ENCODE measurements at places on chromosomes 12 and 14.

GRCh38 chr12:121530600-121531355 lies 50.0 kb downstream of the KDM2B start:
- DNase-seq = peak; percentile 72

GRCh38 chr14:38442208-38442607 lies 186.3 kb upstream of the CLEC14A start:
- peak; percentile 88 for DNase-seq

- no peak for DNase-seq
Measured at GRCh38 chr14:34691206-34691605, 23.2 kb downstream of the CFL2 start.

GRCh38 chr14:88311780-88312179 lies 11.3 kb downstream of the KCNK10 start:
- no peak for DNase-seq

DNA sequence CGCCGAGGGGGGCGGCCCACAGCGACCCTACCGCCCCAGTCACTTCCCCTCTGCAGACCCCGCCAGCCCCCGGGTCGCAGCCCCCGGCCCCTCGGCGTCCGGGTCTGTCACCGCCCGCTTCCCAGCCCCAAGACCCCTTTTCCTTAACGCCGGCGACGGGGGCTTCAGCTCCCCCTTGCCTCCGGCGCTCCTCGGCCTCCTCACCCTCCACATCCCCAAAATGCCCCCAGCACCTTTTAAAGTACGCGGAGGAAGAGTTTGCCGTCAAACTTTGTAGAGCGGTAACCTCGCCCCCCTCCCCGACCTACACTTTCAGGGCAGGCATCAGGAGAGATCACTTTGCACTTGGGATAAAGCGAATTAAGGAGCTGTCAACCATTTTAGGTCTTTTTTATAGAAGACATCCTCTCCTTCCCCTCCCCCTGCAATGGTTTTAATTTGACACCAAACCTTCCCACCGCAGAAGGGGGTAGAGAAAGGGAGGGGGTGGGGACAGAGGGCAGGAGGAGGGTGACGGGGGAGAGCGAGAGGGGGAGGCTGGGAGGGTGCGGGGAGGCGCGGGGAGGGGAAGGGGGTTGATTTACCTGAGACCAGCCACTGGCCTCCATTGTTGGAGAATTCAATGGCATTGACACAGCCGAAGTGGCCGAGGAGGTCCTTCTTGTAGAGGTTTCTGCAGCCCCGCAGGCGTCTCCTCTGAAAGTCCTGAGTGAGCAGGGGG lies 578 bp downstream of the DCAF5 start:
- peak; percentile 40 for DNase-seq

GRCh38 chr12:107736914-107737313 lies 24.0 kb downstream of the PRDM4 start:
- no peak for DNase-seq

- peak; percentile 96 for DNase-seq
Measured at GRCh38 chr12:14417715-14418114, 52.2 kb downstream of the ATF7IP start.
